ENCODE measurements at places on chromosomes 12 and 14. TPM values are rescaled to one million over a fixed set of nuclear protein-coding genes. Genes with fewer than 3 reads are reported as not detected.

GRCh38 chr14:59333668-59334067 lies 131.5 kb downstream of the GPR135 start:
- H3K36me3 ChIP-seq = peaks cover 16% of the 10 kb centered on the region
- no peak overlapping the region for H3K4me3 ChIP-seq
- peaks cover 51% of the 10 kb centered on the region for H3K4me1 ChIP-seq
- peak overlapping the region; percentile 72 for H3K27ac ChIP-seq

DNA sequence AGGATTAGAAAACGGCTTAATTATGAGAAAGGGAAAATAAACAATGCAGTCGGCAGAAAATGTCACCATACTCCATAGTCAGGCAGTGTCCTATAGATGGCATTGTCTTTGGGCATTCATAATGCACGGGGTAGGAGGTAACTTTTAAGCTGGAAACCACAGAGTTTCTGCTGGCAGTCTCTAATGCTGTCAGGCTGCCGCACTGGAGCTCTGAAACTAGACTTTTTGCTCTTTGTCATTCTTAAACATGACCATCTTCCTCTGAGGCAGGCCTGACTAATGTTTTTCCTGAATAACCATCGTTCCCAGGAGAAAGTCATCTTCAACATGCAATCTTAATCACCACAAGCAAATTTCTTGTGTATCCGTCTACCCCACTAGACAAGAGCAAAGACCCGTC lies 108.8 kb downstream of the ETNK1 start:
- DNase-seq = no peak
- H3K27ac ChIP-seq = no peak overlapping the region
- H3K27me3 ChIP-seq = no peaks in the 10 kb centered on the region
- no peak overlapping the region for H3K4me3 ChIP-seq
- peaks cover 7% of the 10 kb centered on the region for H3K4me1 ChIP-seq

- no peaks in the 10 kb centered on the region for H3K36me3 ChIP-seq
- no peak for DNase-seq
- no peaks in the 10 kb centered on the region for H3K27me3 ChIP-seq
- H3K4me1 ChIP-seq = peaks cover 27% of the 10 kb centered on the region
Measured at GRCh38 chr14:45249856-45250575, 3.0 kb downstream of the MIS18BP1 start.

GRCh38 chr12:80937391-80938238 lies at the start of gene LIN7A:
LIN7A (minus strand) TSS chr12:80937934; CDS start chr12:80937722, 212 bp downstream.
- peak within 1 kb of the TSS; percentile 69 for H3K4me3 ChIP-seq
- peaks cover 26% of the 10 kb centered on the region for H3K27me3 ChIP-seq
- H3K4me1 ChIP-seq = peaks cover 16% of the 10 kb centered on the region
- no peak for DNase-seq

GRCh38 chr12:308511-308910 lies 45.9 kb upstream of the SLC6A13 start:
- H3K27me3 ChIP-seq = no peaks in the 10 kb centered on the region
- peaks cover 6% of the 10 kb centered on the region for H3K4me1 ChIP-seq
- DNase-seq = no peak
- H3K36me3 ChIP-seq = peaks cover 87% of the 10 kb centered on the region
- no peak overlapping the region for H3K4me3 ChIP-seq

GRCh38 chr12:70386771-70387170 lies 20.7 kb downstream of the KCNMB4 start:
- H3K36me3 ChIP-seq = no peaks in the 10 kb centered on the region
- no peak overlapping the region for H3K4me3 ChIP-seq
- H3K4me1 ChIP-seq = no peaks in the 10 kb centered on the region
- DNase-seq = no peak

- DNase-seq = no peak
- no peak overlapping the region for H3K27ac ChIP-seq
- H3K4me1 ChIP-seq = peaks cover 14% of the 10 kb centered on the region
- H3K36me3 ChIP-seq = peaks cover 19% of the 10 kb centered on the region
- no peaks in the 10 kb centered on the region for H3K27me3 ChIP-seq
Measured at GRCh38 chr14:77885367-77885766, 85.5 kb downstream of the ADCK1 start.

- H3K27ac ChIP-seq = no peak overlapping the region
- H3K36me3 ChIP-seq = no peaks in the 10 kb centered on the region
- no peaks in the 10 kb centered on the region for H3K27me3 ChIP-seq
- H3K4me3 ChIP-seq = no peak overlapping the region
- no peaks in the 10 kb centered on the region for H3K4me1 ChIP-seq
Measured at GRCh38 chr14:72868500-72868899, 25.4 kb downstream of the DPF3 start.

DNA sequence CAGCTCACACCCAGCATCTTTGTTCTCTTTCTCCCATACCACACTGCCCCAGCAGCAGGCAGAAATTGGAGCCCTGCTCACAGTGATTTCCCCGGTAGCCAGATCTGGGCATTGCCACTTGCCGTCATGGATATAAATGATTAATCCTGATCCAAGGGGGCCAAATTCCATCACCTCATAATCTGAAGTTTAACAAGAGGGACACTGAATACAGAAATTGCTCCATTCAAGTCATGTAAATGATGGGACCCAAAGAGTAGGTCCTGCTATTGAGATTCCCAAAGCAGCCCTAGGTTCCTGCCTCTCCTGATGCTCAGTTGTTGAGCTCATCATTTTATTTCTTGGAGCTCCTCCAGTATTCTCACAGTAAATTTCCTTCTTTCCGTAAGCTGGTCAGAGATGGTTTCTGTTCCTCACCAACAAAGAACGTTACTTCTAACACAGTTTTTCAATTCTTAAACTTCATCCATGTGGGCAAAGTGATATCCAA lies 11.7 kb downstream of the ITPR2 start:
- no peak overlapping the region for H3K27ac ChIP-seq
- DNase-seq = no peak
- no peaks in the 10 kb centered on the region for H3K27me3 ChIP-seq
- H3K4me3 ChIP-seq = no peak overlapping the region
- no peaks in the 10 kb centered on the region for H3K36me3 ChIP-seq
- peaks cover 5% of the 10 kb centered on the region for H3K4me1 ChIP-seq

DNA sequence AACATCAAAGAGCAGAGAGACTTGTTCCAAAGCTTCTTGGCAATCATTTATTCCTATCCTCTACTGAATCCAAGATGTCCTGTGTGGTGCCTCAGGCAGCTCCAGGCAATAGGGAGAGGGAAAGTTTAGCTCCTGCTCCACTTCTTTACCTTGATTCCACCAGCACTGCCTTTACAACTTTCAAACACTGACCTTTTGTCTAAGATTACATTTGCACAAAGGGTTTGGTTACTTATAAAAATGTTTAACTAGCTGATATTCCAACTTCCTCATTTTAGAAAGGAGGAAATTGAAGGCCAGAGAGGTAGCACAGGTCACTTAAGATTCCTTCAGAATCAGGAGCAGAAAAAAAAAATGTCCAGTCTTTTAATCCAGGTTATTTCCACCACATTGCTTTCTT lies 192.7 kb downstream of the BTG1 start:
- DNase-seq = no peak
- H3K36me3 ChIP-seq = no peaks in the 10 kb centered on the region
- no peak overlapping the region for H3K4me3 ChIP-seq
- no peaks in the 10 kb centered on the region for H3K27me3 ChIP-seq
- H3K4me1 ChIP-seq = no peaks in the 10 kb centered on the region

DNA sequence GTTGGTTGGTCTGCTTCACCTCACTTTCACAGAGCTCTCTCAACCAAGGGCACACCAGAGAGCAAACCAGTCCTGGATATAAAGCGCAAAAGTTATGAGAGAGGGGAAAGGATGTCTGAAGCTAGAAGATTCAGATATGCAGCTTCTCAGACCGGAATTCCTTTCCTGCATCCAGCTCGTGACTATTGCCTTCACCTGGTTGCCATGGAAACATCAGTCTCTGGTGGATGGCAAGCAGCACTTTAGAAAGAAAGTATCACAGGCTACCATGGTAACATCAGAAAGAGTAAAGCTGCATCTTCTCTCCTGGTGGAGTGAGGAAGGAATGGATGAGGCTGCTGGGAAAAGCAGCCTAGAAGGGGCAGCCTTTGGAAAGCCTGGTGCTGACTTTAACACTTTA lies 13.7 kb downstream of the REM2 start:
- no peak overlapping the region for H3K4me3 ChIP-seq
- no peak overlapping the region for H3K27ac ChIP-seq
- DNase-seq = no peak
- H3K4me1 ChIP-seq = peaks cover 7% of the 10 kb centered on the region
- no peaks in the 10 kb centered on the region for H3K27me3 ChIP-seq
- H3K36me3 ChIP-seq = peaks cover 16% of the 10 kb centered on the region

- no peak overlapping the region for H3K4me3 ChIP-seq
- no peak overlapping the region for H3K27ac ChIP-seq
- H3K4me1 ChIP-seq = no peaks in the 10 kb centered on the region
- no peaks in the 10 kb centered on the region for H3K27me3 ChIP-seq
- DNase-seq = no peak
Measured at GRCh38 chr12:116945886-116946550, 35.3 kb downstream of the FBXW8 start.

DNA sequence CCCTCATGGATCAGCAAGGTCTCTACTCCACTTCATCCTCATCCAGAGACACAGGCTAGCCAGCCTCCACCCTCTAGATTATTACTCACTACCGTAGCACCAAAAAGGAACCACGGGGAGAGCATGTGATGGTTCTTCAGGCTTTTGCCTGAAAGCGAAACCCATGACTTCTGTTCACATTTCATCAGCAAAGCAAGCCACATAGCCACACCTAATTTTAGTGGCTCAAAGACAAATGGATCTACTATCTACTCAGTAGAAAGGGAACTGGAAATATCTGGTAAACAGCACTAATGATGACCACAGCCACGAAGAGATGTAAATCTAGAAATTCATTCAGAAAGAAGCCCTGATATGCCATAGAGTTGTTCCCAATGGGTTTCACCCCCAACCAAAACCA lies 51.4 kb downstream of the VCPKMT start:
- H3K4me3 ChIP-seq = no peak overlapping the region
- no peaks in the 10 kb centered on the region for H3K36me3 ChIP-seq
- H3K4me1 ChIP-seq = peaks cover 29% of the 10 kb centered on the region
- no peak for DNase-seq
- H3K27ac ChIP-seq = no peak overlapping the region

GRCh38 chr12:89731614-89732013 lies 23.0 kb upstream of the ATP2B1 start:
- H3K4me3 ChIP-seq = no peak overlapping the region
- DNase-seq = no peak
- H3K4me1 ChIP-seq = peaks cover 6% of the 10 kb centered on the region
- H3K27ac ChIP-seq = peak overlapping the region; percentile 65
- no peaks in the 10 kb centered on the region for H3K27me3 ChIP-seq
- H3K36me3 ChIP-seq = no peaks in the 10 kb centered on the region

GRCh38 chr14:70011098-70011497 lies 131.9 kb downstream of the SMOC1 start:
- H3K4me3 ChIP-seq = no peak overlapping the region
- no peak for DNase-seq
- H3K4me1 ChIP-seq = peaks cover 3% of the 10 kb centered on the region
- no peaks in the 10 kb centered on the region for H3K36me3 ChIP-seq

DNA sequence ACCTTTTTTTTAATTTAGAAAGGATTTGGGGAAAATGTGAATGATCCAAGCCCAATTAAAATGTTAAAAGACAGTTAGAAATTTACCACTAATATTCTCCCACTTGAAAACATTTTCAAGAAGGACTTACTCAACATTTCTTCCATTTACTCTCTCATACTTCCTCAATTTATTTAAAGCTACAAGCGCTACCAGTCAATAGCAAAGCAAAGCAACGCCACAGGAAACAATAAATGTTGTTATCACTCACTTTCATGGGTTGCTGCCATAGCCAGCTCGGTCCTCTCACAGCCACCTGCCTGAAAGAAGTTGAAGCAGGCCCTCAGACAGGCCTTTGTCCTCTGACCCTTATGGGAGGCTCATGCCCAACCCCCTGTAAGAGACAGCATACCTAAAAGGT lies 6.0 kb upstream of the SOS2 start:
- no peak overlapping the region for H3K4me3 ChIP-seq
- no peaks in the 10 kb centered on the region for H3K36me3 ChIP-seq
- no peak overlapping the region for H3K27ac ChIP-seq
- no peaks in the 10 kb centered on the region for H3K27me3 ChIP-seq

GRCh38 chr12:86724716-86725115 lies 468.5 kb upstream of the MGAT4C start:
- H3K27ac ChIP-seq = no peak overlapping the region
- H3K27me3 ChIP-seq = no peaks in the 10 kb centered on the region

- H3K4me1 ChIP-seq = no peaks in the 10 kb centered on the region
- peaks cover 75% of the 10 kb centered on the region for H3K36me3 ChIP-seq
- no peaks in the 10 kb centered on the region for H3K27me3 ChIP-seq
Measured at GRCh38 chr12:101356794-101357193, 50.8 kb downstream of the ARL1 start.

DNA sequence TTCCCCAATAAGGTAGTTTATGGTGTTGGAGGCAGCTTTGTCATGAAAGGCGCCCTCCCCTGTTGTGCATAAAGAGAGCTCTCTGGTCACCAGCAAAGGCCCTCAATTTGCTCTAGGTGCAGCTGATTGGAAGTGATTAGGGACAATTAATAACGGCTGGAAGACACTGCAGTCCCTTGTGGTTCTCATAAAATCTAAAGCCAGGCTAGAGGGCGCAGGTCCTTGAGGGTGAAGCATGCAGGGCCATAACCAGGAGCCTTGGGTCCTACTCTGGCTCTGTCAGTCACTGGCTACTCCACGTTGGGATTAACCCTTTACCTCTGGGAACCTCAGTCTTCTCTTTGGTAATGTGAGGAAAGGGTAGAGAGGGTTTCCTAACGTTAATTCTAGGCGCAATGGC lies 1.9 kb downstream of the DAAM1 start:
- peak overlapping the region; percentile 99 for H3K27ac ChIP-seq
- H3K4me1 ChIP-seq = peaks cover 67% of the 10 kb centered on the region
- peak overlapping the region; percentile 92 for H3K4me3 ChIP-seq
- no peak for DNase-seq
- H3K27me3 ChIP-seq = no peaks in the 10 kb centered on the region
- H3K36me3 ChIP-seq = no peaks in the 10 kb centered on the region

GRCh38 chr14:26143057-26143456 lies 454.8 kb downstream of the NOVA1 start:
- DNase-seq = no peak
- H3K4me3 ChIP-seq = no peak overlapping the region
- H3K36me3 ChIP-seq = no peaks in the 10 kb centered on the region
- H3K27ac ChIP-seq = no peak overlapping the region

DNA sequence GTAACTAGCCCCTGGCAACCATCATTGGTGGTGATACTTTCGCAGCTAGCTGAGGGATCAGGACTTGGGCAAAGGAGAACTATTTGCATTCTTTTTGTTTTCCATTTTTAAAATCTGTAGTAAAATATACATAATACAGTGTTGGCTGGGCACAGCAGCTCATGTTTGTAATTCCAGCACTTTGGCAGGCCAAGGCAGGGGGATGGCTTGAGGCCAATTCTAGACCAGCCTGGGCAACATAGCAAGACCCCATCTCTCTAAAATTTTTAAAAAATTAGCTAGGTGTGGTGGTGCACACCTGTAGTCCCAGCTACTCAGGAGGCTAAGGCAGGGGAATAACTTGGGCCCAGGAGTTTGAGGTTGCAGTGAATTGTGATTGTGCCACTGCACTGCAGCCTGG lies 20.0 kb downstream of the TFCP2 start:
- no peak overlapping the region for H3K4me3 ChIP-seq
- no peaks in the 10 kb centered on the region for H3K36me3 ChIP-seq
- H3K27me3 ChIP-seq = no peaks in the 10 kb centered on the region
- no peak overlapping the region for H3K27ac ChIP-seq
- H3K4me1 ChIP-seq = no peaks in the 10 kb centered on the region

GRCh38 chr12:129298921-129299320 lies 445.6 kb downstream of the GLT1D1 start:
- no peaks in the 10 kb centered on the region for H3K36me3 ChIP-seq
- no peak overlapping the region for H3K27ac ChIP-seq
- no peaks in the 10 kb centered on the region for H3K27me3 ChIP-seq
- DNase-seq = no peak

ESRRB gene
- not detected for total RNA-seq

HOXC9 gene
- total RNA-seq = 4.9 TPM

POLE2 gene
- 3.2 TPM for total RNA-seq

TC2N gene
- total RNA-seq = 28.0 TPM

CLEC4A gene
- total RNA-seq = 7.2 TPM

PCED1B gene
- total RNA-seq = not detected

OAS2 gene
- total RNA-seq = 3.9 TPM
